ENCODE measurements at places on chromosomes 2 and 18.

GRCh38 chr2:114609801-114610200, 167.4 kb downstream of the DPP10 start:
- no peaks in the 10 kb centered on the region for H3K27me3 ChIP-seq
- H3K4me3 ChIP-seq: no peak overlapping the region
- no peaks in the 10 kb centered on the region for H3K36me3 ChIP-seq
- no peak overlapping the region for H3K27ac ChIP-seq
- no peaks in the 10 kb centered on the region for H3K4me1 ChIP-seq

GRCh38 chr2:7014174-7014640, 97.0 kb downstream of the RNF144A start:
- H3K27me3 ChIP-seq: no peaks in the 10 kb centered on the region
- peak; percentile 13 for DNase-seq
- no peak overlapping the region for H3K27ac ChIP-seq
- no peak overlapping the region for H3K4me3 ChIP-seq
- H3K4me1 ChIP-seq: peaks cover 26% of the 10 kb centered on the region
- peaks cover 14% of the 10 kb centered on the region for H3K36me3 ChIP-seq

DNA sequence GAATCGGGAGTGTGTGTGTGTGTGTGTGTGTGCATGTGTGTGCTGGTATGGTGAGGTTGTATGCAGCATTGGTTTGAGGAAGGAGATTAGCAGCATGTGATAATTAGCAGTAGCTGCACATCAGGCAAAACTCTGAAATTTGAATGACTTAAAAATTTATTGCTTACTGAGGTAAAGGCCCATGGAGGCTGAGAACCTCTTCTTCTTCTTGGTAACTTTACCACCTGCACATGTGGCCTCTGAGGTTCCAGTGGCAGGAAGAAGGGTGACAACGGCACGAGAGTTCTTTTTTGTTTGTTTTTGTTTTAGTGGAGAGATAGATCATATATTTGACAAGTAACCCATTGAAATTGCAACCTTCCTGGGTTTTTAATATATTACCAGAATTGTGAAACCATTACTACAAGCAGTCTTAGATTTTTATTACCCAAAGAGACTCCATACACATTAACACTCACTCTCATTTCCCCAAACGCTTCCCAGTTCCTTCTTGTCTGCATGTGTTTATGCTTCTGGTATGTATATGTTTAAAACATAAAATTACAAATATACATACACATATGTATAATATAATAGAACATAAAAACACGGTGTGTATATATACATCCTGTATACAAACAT, 292.1 kb downstream of the PTGR3 start:
- DNase-seq: no peak
- H3K4me3 ChIP-seq: no peak overlapping the region
- no peak overlapping the region for H3K27ac ChIP-seq
- no peaks in the 10 kb centered on the region for H3K27me3 ChIP-seq
- H3K36me3 ChIP-seq: no peaks in the 10 kb centered on the region

GRCh38 chr2:52539026-52539970, 1228.3 kb upstream of the CHAC2 start:
- no peak overlapping the region for H3K4me3 ChIP-seq
- no peak for DNase-seq
